ENCODE measurements at places on chromosomes 5 and 9.

DNA sequence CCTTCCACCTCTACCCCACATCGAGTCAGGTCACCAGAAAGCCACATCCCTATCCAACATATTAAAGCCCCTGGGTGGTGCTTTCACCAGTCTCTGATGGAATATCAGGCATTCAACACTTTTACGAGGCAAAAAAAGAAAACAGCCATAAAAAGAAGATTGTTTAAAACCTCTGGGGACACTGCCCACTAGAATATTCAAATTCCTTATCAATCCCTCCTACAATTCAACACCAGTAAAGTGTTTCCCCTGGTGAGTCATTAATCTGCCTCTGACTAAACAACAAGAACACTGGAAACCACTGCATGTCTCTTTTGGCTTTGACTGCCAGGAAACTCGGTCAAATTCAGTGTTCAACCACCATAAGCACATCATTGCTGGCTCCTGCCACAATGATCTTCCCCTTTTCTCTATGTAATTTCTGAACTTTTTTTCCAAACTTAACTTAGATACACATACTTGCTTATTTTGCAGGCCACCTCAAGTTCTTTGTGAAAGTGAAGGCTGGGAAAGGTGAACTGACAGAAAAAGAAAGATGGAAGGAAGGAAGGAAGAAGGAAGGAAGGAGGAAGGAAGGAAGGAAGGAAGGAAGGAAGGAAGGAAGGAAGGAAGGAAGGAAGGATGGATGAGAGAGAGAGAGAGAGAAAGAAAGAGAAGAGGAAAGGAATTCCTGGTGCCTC lies 105.3 kb downstream of the PAX5 start:
- DNase-seq = no peak

DNA sequence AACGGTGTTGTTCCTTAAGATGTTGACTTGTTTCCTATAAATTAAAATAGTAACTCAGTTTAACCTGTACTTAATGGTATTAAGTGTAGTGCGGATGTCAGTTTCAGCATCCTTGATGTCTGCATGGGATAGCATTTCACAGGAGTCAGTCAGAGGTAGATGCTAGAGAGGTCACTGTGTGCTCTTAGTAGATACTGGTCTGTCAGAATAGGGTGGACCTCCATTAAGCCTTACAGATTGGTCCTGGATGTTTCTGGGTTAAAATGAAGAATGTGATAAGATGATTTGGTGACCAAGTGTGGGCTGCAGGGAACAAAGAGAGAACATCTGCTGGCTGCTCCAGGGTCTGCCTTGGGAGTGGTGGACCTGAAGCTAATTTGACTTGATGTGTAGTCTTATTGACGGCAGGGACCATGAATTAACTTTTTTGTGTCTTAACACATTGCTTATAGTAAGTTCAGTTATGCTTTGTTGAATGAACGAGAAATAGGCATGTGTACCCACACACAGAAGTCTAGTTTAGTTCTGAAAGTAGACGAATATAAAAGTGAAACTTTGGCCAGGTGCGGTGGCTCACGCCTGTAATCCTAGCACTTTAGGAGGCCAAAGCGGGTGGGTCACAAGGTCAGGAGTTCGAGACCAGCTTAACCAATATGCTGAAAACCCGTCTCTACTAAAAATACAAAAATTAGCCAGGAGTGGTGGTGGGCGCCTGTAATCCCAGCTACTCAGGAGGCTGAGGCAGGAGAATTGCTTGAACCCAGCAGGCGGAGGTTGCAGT lies 12.5 kb downstream of the RAB24 start:
- no peak for DNase-seq

GRCh38 chr5:140833993-140834392 lies at the start of gene PCDHA7:
Gene PCDHA7, plus strand, starts transcription at chr5:140834269. Its CDS starts 115 bp downstream, at chr5:140834384.
- DNase-seq = no peak

- no peak for DNase-seq
Measured at GRCh38 chr9:125920402-125920801, 173.2 kb downstream of the PBX3 start.

DNA sequence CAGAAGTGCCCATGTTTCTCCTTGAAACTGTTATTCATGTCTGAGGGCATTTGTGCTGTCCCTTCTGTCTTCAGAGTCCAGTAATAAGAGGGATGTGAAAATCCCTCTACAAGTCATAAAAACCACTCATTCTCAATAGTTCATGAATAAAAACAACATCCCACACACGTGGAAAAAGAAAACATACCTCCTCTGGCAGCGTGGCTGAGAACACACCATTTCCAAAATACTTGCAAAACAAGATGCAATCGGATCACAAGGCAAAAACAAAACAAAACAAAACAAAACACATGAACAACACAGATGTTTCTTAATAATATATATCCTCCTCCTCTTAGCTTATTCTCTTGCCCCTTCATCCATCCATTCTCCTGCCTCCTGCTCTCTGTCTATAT lies 71.0 kb upstream of the EQTN start:
- DNase-seq = no peak

GRCh38 chr9:18075253-18075952 lies 398.6 kb upstream of the ADAMTSL1 start:
- no peak for DNase-seq

GRCh38 chr9:92392690-92393089 lies 11.7 kb downstream of the OGN start:
- DNase-seq = no peak

DNA sequence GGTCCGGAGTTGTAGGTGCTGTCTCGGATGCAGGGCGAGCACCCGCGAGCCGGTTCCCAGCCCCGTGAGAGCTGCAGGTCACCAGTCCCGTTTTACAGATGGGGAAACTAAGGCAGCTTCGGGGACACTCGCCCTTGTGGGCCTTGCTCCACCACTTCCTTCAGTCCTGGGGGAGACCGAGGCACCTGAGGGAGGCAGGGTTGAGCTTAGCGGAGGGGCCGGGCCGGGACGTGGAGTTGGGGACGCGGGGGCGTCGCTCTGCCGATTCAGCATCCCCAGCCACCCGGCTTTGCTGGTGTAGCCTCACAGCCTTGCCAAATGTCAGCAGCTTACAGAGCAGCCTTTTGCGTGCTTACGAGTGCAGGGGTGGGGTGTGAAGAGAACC lies 530 bp downstream of the BBLN start:
- DNase-seq = no peak

GRCh38 chr9:72151104-72151503 lies 1.9 kb downstream of the GDA start:
- no peak for DNase-seq

- DNase-seq = no peak
Measured at GRCh38 chr9:121556580-121556979, 56.9 kb upstream of the GGTA1 start.

DNA sequence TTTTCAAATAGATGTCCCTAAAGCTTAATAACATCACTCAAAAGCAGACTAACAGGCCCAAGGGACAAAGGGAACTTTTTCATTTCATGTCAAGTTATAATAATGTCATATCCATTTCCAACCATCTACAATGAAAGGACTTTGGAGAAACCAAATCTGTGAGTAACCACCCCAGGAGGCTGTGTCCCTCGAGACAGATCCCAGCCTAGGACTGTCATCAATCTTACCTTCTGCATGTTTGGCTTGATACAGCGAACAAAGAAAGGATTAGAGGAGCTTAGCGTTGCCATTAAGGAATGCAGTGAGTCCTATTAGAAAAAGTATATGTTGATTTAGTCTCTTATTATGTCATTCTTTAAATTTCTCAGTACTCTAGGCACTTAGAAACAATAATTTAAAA lies 137.8 kb upstream of the RETREG1 start:
- no peak for DNase-seq

GRCh38 chr9:125593581-125594222 lies 113.3 kb downstream of the MAPKAP1 start:
- no peak for DNase-seq

DNA sequence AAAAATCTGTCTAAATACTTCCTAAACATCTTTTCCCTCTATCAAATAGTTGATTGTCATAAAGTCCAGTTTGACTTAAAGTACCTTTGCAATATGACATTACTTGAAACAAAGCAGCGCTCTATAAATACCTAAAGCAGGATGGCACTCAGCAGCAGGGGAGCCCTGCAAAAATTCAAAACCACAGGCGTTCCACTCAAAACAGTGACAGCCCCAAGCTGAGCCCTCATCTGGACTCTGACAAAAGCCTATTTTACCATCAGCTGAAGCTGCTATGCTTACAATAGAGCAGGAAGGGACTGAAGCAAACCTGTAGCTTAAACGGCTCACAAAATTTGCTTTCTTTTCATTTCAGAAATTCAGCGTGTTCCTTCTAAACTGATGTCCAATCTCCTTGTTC lies 11.5 kb downstream of the GABRA6 start:
- DNase-seq = no peak

GRCh38 chr5:132470596-132470995 lies 20.0 kb downstream of the IRF1 start:
- no peak for DNase-seq

- DNase-seq = no peak
Measured at GRCh38 chr5:95786821-95787418, 35.6 kb downstream of the GLRX start.

- DNase-seq = no peak
Measured at GRCh38 chr5:59423021-59423420, 470.5 kb downstream of the PDE4D start.

DNA sequence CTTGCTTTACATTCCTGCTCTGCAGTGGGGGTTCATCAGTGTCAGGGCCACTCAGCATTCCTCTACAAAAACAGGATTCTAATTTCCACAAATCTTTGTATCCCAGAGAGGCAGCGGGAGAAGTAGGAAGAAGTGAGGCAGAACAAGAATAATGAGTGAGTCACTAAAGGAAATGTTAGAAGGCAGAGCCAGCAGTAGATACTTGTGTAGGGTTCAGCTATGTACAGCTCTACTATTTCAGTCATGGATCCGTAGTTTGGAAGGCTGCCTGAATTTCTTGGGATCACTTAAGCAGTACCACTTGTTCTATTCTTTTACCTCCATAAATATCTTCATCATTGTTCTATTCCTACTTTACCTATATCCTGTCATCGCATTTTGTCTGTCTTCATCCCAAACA lies 246.3 kb upstream of the TLE4 start:
- no peak for DNase-seq

- DNase-seq = no peak
Measured at GRCh38 chr5:111999286-111999685, 242.3 kb upstream of the NREP start.

DNA sequence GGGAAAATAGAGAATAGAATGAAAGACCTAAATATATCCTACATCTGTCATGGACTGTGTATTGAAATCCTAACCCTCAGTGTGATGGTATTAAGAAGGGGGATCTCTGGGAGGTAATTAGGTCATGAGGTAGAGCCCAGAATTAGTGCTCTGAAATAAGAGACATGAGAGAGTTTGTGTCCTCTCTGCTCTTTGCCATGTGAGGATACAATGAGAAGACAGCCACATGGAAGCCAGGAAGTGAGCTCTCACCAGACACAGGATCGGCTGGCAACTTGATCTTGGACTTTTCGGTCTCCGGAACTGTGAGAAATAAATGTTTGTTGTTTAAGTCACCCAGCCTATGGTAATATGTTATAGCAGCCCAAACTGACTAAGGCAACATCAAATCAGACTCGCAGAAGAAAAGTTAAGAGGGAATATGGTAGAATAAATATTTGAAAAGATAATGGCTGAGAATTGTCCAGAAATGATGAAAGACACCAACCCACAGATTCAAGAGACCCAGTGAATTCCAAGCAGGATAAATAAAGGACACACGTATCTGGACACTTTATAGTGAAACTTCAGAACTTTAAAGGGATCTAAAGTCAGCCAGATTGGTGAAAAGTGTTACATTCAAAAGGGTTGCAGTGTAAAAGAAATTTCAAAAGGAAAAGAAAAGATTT lies 12.7 kb upstream of the SLC36A1 start:
- no peak for DNase-seq

GRCh38 chr9:89625721-89626687 lies 21.2 kb downstream of the GADD45G start:
- DNase-seq = no peak

- DNase-seq = no peak
Measured at GRCh38 chr9:17025281-17025680, 109.6 kb upstream of the CNTLN start.

DNA sequence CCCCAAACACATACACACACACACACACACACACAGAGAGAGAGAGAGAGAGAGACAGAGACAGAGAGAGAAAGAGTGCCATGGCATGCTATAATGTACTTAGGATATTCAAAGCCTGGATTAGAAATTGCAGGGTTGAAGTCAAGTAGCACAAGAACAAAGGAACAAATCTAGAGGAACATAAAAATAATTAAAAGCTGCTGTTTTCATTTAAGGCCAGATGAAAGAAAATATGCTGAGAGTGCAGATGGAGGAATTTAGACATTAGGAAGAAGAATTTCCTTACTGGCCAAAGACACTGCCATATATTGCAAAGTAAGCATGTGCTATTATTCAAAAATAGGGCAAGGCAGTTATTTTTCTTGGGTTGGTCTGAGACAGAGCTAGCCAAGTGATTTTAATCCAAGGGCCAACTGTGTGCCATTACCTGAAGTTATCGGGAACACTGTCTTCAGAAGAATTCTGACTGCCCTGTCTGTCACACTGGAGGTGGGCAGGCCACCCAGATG lies 31.7 kb downstream of the HSD17B3 start:
- no peak for DNase-seq

GRCh38 chr9:103266064-103266463 lies 270.9 kb downstream of the CYLC2 start:
- DNase-seq = no peak

DNA sequence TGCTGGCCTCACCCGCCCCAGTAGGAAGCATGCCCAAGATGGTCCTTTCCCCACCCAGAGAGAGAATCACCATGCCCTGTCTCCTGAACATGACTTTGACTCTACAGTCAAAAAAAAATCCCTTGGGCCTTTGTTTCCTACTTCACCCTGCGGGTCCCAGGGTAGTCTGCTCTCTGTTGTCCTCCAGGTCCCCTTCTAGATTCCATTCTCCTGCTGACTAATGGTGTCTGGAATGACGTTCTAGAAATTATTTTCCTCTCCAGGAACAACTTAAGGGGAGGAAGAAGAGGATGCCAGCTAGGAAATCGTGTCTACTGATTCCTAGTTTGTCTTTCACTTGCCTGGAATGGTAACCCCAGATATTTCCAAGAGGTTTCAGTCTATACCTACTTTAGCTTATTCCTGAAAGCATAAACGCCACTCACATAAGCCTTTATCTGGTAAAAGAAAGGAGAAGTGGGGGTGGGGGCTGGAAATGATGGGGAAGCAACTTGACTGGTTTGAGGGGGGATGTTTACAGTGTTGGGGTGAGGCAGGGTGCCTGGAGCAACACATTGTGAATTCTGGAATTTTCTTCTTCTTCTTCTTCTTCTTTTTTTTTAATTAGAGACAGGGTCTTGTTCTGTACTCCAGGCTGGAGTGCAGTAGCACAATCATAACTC lies 93.9 kb downstream of the SNX18 start:
- DNase-seq = no peak

- no peak for DNase-seq
Measured at GRCh38 chr5:142753116-142753631, 17.0 kb upstream of the ARHGAP26 start.

DNA sequence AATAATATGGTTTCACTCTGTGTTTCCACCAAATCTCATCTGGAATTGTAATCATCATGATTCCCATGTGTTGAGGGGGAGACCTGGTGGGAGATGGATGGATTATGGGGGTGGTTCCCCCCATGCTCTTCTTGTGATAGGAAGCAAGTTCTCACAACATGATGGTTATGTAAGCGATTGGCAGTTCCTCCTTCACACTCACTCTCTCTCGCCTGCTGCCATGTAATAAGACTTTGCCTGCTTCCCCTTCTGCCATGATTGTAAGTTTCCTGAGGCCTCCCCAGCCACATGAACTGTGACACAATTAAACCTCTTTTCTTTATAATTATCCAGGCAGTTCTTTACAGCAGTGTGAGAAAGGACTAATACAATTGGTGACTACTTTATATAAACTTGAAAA lies 48.4 kb downstream of the PTBP3 start:
- no peak for DNase-seq

- DNase-seq = no peak
Measured at GRCh38 chr5:1644810-1645571, 121.2 kb upstream of the LPCAT1 start.

All from cortex of kidney (tissue), 1 donor.